CD4-positive, alpha-beta T cell treated with Interferon gamma for 1 hour (primary cell): ENCODE measurements at places on chromosomes 3 and 15.

- no peak for DNase-seq
Measured at GRCh38 chr3:159824333-159824732, 164.3 kb upstream of the IL12A start.

DNA sequence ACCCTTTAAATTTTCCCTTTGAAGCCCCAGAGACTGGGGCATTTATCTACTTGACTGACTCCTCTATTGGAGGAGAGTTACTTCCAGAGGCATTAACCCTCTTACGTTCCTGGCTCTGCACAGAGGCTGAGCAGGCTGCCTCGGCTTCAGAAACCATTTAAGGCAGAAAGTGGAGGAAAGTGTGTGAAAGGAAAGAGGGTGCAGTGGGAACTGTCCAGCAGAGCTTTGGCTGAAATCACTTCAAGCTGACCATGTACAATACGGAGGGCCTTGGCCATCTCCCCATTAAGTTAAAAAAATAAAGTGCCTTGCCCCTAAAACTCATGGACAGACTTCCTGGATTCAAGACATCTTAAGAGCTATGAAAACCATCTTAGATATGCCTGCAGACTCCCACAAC lies 238.7 kb downstream of the SV2B start:
- DNase-seq = no peak

DNA sequence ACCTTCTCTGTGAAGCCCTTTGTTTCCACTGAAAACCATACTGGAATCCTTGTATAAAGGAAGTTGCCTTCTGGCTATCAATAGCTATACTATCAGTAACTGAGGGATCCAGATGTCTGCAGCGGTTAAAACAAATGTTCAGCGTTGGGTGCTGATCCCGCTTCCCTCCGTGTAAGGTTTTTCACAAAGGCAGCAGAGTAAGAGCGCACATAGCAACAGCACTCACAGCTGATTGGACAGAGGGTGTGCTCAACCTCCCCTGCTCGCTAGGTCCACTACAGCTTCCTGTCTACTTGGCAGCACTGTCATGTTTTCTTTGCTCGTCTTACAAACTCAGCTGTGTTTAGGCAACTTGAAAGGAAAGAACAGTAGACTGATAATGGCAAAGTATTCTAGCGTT lies 27.3 kb downstream of the ATOSA start:
- DNase-seq = peak; percentile 44

- no peak for DNase-seq
Measured at GRCh38 chr15:90306560-90306959, 41.1 kb downstream of the NGRN start.

DNA sequence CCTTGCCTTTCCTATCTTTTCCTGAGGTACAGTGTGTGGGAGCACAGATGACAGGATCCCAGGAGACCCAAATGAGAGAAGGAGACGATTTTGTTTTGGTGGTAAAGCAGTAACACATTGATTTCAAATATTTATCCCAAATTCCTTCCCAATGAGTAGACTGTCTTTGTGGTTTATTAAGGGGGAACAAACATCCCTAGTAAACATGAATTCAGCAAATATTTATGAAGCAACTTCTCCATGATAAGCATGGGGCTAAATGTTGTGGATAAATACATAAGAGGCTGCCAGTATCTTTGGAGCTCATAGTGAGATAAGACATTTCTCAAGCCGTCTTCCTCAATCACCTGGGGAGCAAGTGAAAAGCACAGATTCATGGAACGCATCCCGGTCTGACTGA lies 460.8 kb upstream of the CFAP20DC start:
- DNase-seq = no peak

- DNase-seq = no peak
Measured at GRCh38 chr3:47339951-47340350, 40.9 kb upstream of the PTPN23 start.

- DNase-seq = no peak
Measured at GRCh38 chr3:111352585-111352984, 189.4 kb upstream of the CD96 start.

- no peak for DNase-seq
Measured at GRCh38 chr15:86773736-86774135, 694.1 kb downstream of the AGBL1 start.

GRCh38 chr3:119343719-119344118 lies 49.5 kb downstream of the ARHGAP31 start:
- no peak for DNase-seq

- DNase-seq = no peak
Measured at GRCh38 chr15:51936105-51936478, 35.5 kb downstream of the LEO1 start.

- no peak for DNase-seq
Measured at GRCh38 chr3:157145606-157146322, 14.2 kb downstream of the CCNL1 start.

DNA sequence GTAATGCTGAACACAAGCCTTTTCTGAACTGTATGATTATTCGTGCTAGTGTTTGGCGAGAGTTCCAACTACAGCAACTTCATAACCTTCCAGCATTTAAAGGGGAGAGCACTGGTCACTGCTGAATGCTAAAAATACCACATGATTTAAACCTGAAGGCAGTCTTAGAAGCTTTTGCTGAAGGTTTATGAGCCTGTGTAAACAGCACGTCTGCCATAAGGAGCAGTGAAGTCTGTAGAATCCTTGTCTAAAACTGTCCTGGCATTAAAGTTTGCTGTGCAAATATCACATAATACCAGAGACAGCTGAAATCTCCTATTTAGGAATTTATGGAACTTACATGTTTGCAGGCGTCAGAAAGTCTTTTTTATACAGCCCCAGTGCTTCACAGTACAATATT lies 5.9 kb downstream of the SATB1 start:
- DNase-seq = no peak

DNA sequence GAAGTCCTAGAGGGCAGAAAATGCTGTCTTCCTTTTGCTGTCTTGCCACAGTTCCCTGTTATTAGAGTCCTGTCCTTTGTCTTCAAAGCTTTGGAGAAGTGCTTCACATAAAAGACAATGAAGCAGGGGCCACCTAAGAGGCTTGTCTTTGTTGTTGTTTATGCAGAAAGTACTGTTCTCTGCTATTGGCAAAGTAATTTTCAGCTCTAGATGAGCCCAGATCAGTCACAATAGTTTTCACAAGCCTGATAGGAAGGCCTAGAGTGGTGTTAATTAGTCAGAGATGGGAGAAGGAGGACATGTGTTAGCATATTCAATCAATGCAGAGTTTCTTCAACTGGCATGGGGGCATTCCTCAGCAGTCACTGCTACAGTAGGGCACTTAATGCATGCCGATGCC lies 300.0 kb downstream of the PTPRG start:
- DNase-seq = no peak

GRCh38 chr3:40237889-40238571 lies 71.5 kb upstream of the EIF1B start:
- no peak for DNase-seq

DNA sequence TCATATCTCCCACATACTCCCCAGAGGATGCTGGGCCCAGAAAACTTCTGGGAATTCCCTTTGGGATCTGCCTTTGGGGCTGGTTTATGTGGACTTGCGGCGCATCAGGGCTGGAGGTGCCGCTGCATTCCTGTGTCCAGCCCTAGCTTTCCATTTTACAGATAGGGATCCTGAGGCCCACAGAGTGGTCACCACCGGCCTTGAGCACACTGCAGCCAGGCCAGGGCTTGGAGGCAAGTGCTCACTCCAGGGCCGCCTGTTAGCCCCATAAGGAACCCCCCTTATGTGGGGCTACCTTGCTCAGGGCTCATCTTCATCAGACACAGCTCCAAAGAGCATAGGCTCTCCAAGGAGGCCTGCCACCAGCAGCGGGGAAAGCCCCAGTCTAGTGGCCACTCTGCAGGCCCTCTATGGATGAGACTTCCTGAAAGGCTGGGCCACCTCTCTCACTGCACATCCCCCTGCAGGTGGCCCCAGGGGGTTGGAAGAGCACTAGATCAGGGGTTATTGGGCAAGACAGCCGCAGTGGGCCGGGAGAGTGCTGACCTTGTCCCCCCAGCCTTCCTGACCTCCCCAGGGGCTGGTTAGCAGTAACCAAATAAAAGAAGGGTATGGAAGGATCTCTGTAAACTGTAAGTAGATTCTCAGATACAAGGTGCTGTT lies 9.2 kb upstream of the ATP2B2 start:
- no peak for DNase-seq

- DNase-seq = no peak
Measured at GRCh38 chr3:167409611-167410010, 29.5 kb upstream of the ZBBX start.

- no peak for DNase-seq
Measured at GRCh38 chr15:62363913-62364312, 198.8 kb upstream of the C2CD4B start.

GRCh38 chr3:58038675-58039292 lies 30.6 kb downstream of the FLNB start:
- no peak for DNase-seq

GRCh38 chr15:51223771-51224229 lies 114.6 kb downstream of the CYP19A1 start:
- no peak for DNase-seq

GRCh38 chr15:89430530-89431341 lies 65.6 kb downstream of the RHCG start:
- peak; percentile 71 for DNase-seq

DNA sequence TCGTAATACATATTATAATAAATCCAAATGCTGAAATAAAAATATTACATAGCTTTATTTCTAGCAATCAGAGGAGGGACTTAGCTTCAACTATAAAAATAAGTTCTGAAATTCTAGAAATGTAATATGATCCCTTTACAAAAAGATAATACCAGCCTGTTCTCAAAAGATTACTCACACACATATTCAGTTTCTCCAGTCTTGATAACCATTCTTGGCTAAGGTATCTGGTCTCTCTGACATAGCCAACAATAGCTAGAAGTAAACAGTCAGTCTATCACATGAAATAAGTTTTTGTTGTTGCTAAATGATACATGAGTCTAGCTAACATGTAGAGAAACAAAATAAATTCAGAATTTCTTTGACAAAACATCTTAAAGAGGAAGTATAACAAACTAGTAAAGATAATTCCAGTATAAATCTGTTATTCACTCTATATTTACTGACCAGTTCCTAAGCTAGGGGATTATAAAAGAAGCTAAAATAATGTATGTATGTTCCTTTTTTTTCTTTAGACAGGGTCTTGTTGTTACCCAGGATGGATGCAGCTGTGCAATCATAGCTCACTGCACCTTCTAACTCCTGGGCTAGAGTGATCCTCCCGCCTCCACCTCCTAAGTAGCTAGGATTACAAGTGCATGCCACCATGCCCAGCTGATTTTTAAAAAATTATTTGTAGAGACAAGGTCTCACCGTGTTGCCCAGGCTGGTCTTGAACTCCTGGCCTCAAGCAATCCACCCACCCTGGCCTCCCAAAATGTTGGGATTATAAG lies 170.6 kb downstream of the TBL1XR1 start:
- no peak for DNase-seq

DNA sequence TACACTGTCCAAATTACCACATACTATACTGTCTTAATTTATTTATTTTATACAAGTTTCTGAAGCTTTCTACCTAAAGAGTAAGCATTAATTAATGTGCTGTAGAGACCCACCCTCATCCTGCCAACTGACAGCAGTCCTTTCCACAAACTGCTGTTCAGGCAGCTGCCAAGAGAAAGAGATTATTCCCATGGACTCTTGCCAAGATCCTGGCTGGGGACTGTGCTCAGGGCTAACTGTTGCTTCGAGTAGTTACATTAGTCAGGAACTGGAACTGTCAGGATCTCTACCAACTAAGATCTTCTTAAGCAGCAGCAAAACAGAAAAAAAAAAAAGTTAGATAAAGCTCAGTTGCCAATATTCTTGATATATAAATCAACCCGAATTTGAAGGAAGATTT lies 398.8 kb downstream of the MECOM start:
- no peak for DNase-seq

DNA sequence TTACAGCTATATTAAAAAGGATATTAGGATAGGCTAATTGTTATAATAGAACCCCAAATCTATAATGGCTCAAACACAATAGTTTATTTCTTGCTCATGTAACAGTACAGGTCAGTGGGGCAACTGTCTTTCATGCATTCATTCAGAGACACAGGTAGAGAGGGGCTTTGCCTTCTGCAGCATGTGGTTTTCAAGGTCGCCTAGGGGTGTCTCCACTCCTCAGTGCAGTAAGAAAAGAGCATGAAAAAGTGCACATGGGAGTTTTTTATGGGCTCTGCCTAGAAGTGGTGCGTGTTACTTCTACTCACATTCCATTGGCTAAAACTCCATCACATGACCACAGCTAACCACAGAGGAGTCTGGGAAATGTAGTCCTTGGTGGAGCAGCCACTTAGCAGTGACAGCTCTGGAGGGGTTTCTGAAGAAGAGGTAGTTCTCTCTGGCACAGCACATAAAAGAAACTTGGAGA lies 1.8 kb downstream of the ZBTB38 start:
- DNase-seq = peak; percentile 78

DNA sequence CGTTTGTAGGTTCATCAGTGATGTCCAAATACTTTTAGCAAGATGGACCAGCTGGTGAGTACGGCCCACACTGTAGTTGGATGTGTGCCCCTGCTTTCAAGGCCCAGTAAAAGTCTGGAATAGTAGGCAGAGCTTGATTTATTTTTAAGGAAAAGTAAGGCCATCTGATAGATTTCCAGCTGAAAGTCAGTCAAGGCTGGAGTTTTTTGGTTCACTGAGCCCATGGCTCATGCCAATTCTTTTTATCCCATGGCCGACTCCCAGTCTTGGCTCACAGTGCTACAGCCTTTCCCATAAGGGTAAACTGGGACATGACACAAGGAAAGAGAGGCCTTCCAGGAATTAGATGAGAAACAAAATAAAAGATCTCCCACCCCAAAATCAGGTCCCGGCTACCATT lies 13.5 kb downstream of the CCDC80 start:
- DNase-seq = no peak

DNA sequence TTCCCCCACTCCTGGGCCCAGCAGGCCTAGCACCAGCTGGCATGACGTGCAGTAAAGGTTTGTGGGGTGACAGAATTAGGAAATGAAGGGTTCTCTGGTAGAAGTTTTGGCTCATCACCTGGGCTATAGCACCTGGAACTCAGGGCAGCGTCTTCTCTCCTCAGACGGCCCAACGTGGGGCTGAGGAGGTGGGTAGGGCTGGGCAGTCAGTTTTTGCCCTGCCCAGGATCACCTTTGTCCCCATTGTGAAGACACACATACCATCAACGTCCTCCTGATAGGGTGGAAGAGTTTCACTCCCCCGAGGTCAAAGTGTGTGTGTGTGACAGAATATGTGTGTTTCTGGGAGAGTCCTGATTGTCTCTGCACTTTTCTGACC lies 12.1 kb downstream of the KBTBD13 start:
- DNase-seq = no peak

GRCh38 chr3:16654976-16655375 lies 49.8 kb upstream of the DAZL start:
- DNase-seq = no peak

GRCh38 chr3:149623824-149624223 lies 34.0 kb downstream of the WWTR1 start:
- no peak for DNase-seq

GRCh38 chr15:40538976-40539375 lies 25.9 kb downstream of the CCDC32 start:
- no peak for DNase-seq
